ENCODE measurements at places on chromosomes 2 and 18.
A peak's percentile ranks its signal among the peaks of the same experiment; 100 is the strongest.

GRCh38 chr2:170361090-170361936 is 183.4 kb downstream of the MYO3B start:
- H3K27ac ChIP-seq, result no peak overlapping the region
- DNase-seq, result peak; percentile 36
- no peak overlapping the region for H3K4me3 ChIP-seq
- H3K36me3 ChIP-seq, result no peaks in the 10 kb centered on the region
- peaks cover 7% of the 10 kb centered on the region for H3K4me1 ChIP-seq
- H3K27me3 ChIP-seq, result peaks cover 68% of the 10 kb centered on the region

DNA sequence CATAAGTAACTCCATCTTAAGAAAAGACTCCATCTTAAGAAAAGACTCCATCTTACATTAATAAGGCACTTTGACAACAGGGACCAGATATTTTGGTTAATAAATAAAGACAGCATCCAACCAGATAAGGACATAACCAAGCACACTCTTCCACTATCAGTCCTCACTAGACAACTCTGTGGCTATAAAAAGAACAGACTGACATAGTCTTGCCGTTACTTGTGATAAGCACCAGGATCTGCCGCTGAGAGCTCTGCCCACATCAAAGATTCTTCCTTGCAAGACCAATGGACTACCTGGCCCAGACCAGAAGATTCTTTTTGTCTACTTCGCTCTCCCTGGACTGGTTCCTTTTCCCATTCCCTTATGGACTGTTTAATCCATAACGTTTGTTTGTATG is 667.4 kb downstream of the NYAP2 start:
- no peak overlapping the region for H3K4me3 ChIP-seq
- H3K4me1 ChIP-seq, result no peaks in the 10 kb centered on the region
- peaks cover 5% of the 10 kb centered on the region for H3K27me3 ChIP-seq
- peaks cover 4% of the 10 kb centered on the region for H3K36me3 ChIP-seq
- H3K27ac ChIP-seq, result no peak overlapping the region

- H3K4me1 ChIP-seq, result peaks cover 3% of the 10 kb centered on the region
- H3K4me3 ChIP-seq, result no peak overlapping the region
- no peak overlapping the region for H3K27ac ChIP-seq
- no peaks in the 10 kb centered on the region for H3K36me3 ChIP-seq
- peaks cover 34% of the 10 kb centered on the region for H3K27me3 ChIP-seq
These were observed 60.4 kb upstream of the ZNF397 start for GRCh38 chr18:35180455-35180854.

DNA sequence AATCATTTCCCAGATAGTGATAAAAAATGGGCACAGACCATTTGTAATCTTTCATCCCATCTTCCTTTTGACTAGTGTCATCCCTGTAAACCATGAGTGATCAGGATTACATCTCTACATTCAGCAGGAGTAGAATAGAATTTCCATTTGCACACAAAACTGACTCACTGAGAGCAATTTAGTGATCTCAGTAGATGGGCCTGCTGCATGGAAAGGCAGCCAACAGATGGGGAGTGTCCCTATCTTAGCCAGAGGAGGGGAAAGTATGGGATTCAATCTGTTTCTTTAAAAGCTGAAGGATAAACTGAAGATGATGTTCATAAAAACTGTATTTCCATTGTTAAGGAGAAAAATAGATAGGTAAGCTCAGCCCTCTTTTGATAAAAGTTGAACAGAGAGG is 441.7 kb downstream of the ZNF521 start:
- no peak for DNase-seq
- H3K36me3 ChIP-seq, result no peaks in the 10 kb centered on the region
- no peak overlapping the region for H3K27ac ChIP-seq

GRCh38 chr2:138147796-138148195 is 183.5 kb downstream of the HNMT start:
- no peaks in the 10 kb centered on the region for H3K36me3 ChIP-seq
- H3K4me1 ChIP-seq, result no peaks in the 10 kb centered on the region
- no peaks in the 10 kb centered on the region for H3K27me3 ChIP-seq

- peaks cover 13% of the 10 kb centered on the region for H3K4me1 ChIP-seq
- DNase-seq, result no peak
- no peaks in the 10 kb centered on the region for H3K36me3 ChIP-seq
- no peak overlapping the region for H3K4me3 ChIP-seq
- peaks cover 72% of the 10 kb centered on the region for H3K27me3 ChIP-seq
These were observed 10.7 kb downstream of the ZEB2 start for GRCh38 chr2:144509001-144509878.
